ENCODE measurements at places on chromosomes 2 and 18. TPM values are rescaled to one million over a fixed set of nuclear protein-coding genes. Genes with fewer than 3 reads are reported as not detected.

DNA sequence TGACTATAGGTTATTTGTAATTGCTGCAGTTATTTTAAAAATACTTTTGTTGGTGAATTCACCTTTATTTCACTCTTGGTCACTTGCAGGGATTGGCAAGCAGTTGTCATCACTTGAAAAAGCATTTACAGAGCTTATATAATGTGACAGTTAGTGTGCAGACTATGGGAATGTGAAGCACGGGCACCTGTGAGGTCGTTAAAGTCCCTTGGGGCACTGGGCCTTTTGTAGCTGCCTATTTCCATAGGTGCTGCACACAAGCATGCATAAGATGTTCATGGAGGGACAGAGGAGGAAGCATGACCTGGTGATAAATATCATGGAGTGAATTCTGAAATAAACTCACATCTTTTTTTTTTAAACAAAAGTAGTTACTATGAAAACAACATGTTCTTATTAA, 124.6 kb downstream of the ATP9B start:
- no peak for DNase-seq

- no peak for DNase-seq
Observed at GRCh38 chr2:54595999-54596902, 127.2 kb upstream of the EML6 start.

- peak; percentile 66 for DNase-seq
Observed at GRCh38 chr2:41853427-41854191, 194.2 kb upstream of the PKDCC start.

PLCD4 gene
- 0.95 TPM for total RNA-seq

KIAA1328 gene
- 12.4 TPM for total RNA-seq

IL36B gene
- not detected for total RNA-seq

- no peak for DNase-seq
Observed at GRCh38 chr2:71962911-71963694, 184.6 kb downstream of the CYP26B1 start.

IL18RAP gene
- not detected for total RNA-seq

Data from Calu3 (cell line).